ENCODE measurements at places on chromosomes 4 and X. TPM values are rescaled to one million over a fixed set of nuclear protein-coding genes. Genes with fewer than 3 reads are reported as not detected.
A peak's percentile ranks its signal among the peaks of the same experiment; 100 is the strongest.

GRCh38 chrX:38277136-38277535 lies 50.2 kb downstream of the RPGR start:
- no peak for DNase-seq

DNA sequence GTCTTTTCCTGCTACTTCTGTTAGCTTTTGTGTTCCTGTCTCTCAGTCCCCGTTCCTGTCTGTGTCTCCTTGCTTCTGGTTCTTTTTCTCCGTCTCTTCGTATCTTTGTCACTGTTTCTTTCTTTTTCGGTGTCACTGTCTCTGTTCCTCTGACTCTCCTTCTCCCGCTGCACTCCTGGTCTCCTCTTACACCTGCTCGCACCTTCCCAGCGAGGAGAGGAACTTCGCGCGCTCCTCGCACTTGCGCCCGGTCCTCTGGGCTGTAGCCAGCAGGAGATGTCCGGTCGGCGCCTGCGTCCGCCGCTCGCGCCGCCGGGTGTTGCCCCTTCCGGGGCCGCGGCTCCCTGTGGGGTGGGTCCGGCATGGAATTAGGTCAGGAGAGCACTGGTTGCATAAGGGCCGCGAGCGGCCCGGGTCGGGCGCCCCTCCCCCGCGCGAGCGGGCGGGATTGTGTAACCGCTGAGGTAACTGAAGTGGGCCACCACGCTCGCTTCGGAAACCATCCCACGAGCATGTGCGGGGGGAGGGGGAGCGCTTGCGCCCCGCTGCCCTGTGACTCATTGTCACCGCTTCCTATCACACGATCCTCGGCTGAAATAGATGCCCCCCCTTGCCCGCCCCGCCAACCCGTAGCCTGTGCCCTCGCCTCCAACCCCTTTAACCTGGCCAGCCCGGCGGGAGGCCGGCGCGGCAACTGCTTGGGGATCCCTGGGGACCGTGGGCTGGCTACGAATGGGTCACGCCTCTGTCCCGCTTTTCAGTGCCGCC lies 1.6 kb downstream of the LONRF3 start:
- DNase-seq: peak; percentile 42

GRCh38 chrX:47093248-47093647 lies 15.0 kb downstream of the RGN start:
- DNase-seq: no peak

DNA sequence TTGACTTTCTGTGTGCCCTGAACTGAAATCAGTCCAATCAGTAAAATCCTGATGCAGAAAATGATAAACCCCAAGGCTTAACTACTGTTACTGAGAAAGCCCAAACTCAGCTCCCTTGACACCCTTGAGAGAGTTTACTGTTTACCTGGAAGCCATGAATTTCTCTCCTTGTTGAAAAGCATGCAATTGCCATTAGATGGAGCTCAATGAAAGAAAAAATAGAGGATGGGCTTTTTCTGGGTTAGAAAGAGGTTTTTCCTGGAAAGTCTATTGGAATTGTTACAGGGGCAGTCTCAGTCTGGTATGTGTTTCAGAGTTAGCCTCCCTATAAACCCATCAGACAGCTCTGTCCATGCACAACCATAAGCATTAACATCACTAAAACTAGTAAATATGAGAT lies 66.4 kb upstream of the C4orf54 start:
- DNase-seq: peak; percentile 16

- peak; percentile 3 for DNase-seq
Observed at GRCh38 chr4:115126491-115126890, 13.1 kb upstream of the NDST4 start.

DNA sequence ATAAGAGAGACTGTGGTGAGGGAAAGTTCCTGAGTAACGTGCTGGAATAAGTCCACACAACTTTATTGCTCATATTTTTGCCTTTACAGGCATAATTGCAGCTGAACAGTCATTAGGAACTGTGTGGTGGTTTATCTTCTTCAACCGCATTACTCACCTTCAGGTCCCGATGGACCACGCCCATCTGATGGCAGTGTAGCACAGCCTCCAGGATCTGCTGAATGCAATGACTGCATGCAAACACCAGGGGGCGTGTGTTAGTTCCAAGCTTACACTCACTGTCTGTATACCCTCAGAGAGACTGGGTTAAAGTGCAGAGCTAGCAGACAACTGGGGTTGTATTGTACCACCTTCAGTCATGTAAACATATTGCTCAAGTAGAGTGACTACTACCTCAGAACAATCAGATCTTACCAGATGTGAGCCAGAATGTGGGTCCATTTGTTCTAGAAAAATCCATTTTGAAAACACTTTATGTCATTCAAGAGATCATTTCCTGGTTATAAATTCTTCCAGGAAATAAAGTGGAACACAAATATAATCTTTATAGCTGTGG lies 214.0 kb downstream of the CAMK2D start:
- peak; percentile 97 for DNase-seq

GRCh38 chr4:150234246-150234645 lies 156.0 kb downstream of the DCLK2 start:
- DNase-seq: no peak

GRCh38 chr4:130689181-130689580 lies 1593.2 kb downstream of the C4orf33 start:
- DNase-seq: no peak

DNA sequence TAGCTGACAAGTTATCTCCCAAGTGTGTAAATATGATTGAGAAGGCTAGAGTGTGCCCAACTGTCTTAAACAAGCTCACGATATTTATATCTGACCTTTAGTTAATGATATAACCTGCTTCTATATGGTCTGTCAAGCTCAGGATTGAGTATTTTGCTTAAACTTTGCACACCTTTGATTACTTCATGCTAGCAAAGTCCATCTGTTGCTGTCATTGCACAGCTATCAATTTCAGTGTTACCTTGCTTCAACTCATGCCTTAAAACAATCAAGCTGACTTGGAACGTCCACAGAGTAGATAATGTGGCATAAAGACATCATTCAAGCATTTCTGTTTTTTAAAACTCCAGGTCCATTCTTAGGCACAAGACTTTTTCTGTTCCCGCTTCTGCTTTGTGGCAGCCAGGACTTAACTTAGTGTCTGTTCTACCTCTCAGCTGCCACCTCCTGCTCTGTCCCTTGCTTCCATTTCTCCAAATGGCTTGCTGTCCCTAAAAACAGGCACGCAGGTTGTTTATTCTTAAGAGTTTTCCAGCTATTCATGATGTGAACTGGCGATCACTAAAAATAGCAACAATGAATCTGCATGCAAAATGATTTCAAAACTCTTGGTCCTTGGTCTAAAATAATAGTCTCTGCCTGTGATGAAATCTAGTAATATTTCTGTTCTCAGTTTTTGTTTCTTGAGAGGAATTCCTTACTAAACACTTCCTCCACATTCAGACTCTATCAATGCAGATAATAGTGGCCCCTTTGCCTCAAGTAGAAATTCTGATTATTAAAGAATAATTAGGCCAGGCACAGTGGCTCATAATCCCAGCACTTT lies 16.3 kb upstream of the NEIL3 start:
- DNase-seq: no peak

- no peak for DNase-seq
Observed at GRCh38 chrX:7254144-7254543, 106.2 kb upstream of the PUDP start.

Gene POU4F2
- total RNA-seq: not detected

DNA sequence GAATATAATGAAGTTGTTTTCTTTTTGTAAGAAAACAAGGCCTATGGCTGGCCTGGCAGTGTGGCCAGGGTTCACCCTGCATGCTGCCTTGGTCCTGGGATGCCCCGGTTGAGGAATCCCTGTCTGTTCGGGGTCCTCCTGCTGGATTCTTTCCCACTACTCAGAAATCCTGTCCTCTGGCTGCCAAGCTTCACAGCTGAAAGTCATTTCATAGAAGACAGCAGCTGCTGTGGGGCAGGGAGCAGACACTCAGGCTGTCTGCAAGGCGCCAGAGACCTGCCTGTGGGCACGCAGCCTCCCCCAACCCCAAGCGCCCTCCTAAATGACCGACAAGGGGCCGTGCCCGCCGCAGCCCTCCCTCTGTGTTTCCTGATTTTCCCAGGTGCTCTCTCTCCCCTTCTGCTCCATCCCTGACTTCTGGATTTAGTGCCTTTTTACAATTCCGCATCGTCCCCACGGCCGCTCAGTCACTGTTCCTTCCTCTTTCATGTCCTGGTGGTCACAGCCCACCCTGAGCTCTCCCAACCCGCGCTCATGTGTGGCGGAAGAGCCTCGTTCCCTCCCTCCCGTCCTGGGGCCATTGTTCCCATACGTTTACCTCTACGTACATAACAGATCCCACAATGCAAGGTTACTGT lies 27.5 kb downstream of the ZFYVE28 start:
- no peak for DNase-seq

- no peak for DNase-seq
Observed at GRCh38 chrX:101904996-101905395, 26.8 kb downstream of the ZMAT1 start.

- peak; percentile 13 for DNase-seq
Observed at GRCh38 chrX:11461201-11462001, 168.2 kb downstream of the AMELX start.

GRCh38 chr4:183755596-183755995 lies 96.5 kb downstream of the TRAPPC11 start:
- DNase-seq: no peak

- no peak for DNase-seq
Observed at GRCh38 chr4:86184901-86185285, 175.0 kb downstream of the MAPK10 start.

DNA sequence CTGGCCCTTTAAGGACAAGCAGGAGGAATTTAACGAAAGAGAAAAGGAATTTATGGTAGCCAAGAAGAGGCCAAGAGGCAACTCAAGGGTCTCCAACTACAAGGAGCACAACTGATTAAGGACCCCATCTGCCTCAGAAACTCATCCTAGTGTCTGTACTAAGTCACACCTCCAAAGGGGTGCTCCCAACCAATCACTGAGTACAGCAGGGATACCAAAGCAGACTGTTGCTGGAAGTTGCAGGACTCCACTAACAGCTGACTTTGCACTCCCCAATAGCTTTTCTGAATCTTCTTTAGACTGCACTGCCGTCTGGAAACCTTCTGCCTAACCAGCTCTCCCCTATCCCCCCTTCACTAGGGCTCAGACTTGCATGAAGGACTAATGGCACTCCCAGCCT lies 50.6 kb downstream of the ATP11C start:
- no peak for DNase-seq

DNA sequence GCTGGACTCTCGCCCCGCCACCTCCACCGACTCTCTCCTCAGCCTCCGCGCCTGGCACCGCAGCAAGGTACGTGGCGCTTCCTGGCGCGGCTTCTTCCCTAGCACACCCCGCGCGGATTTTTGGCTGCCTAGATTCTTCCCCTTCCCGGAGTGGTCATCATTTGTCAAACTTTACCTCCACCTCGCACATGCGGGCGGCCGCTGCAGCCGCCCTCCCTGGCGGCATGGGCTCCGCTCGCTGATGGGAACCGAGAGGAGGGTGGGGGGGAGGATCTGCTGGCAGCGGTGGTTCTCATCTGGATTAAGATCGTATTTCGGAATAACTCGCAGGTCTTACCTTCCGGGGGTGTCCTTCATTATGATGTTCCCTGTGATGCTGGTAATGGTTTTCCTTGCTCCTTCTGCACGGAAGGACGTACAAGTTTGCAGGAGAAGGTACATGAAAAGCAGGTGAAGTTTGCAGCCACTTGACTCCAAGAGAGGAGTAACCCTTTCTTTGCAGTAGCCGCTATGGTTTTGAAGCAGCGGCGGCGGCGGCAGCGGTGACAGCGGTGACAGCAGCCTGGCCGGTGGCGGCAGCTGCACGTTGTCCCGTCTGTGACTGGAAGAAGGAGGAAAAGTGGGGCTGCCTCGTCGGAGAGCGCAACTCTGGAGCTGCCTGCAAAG lies 2183.9 kb upstream of the TENM3 start:
- DNase-seq: no peak

- DNase-seq: no peak
Observed at GRCh38 chr4:173415092-173415491, 16.2 kb upstream of the SCRG1 start.

GRCh38 chr4:110085131-110085530 lies 113.3 kb downstream of the ELOVL6 start:
- DNase-seq: peak; percentile 43

Gene CLCN4
- total RNA-seq: 16.8 TPM
